SJSA1 (cell line): ENCODE measurements at places on chromosomes 4 and X. TPM values are rescaled to one million over a fixed set of nuclear protein-coding genes. Genes with fewer than 3 reads are reported as not detected.

Gene CYSLTR1
- total RNA-seq: 0.11 and 0.63 TPM in 2 replicates

Gene CXCL1
- total RNA-seq: 0.38 and 2.3 TPM in 2 replicates

Gene CYBB
- total RNA-seq: 0.24 and 0.34 TPM in 2 replicates

Gene SPANXB1
- total RNA-seq: not detected in 2 replicates

Gene KCTD8
- not detected in 2 replicates for total RNA-seq

DNA sequence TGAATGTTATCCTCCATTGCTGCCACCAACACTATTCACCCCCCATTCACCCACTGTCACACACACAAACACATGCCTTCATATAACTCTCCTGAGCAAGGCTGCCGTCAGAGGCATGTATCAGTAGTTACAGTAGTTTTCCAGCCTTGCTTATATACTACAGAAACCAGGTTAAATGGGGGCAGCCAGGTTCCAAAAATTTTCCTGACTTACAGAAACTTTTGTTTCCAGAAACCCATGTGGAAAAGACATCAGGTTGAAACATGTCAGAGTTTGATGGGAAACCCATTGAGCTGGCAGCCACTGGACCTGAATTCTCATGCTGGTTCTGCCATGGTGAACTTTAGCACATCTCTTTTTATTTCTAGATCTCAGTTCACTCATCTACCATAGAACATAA, 64.0 kb downstream of the COX18 start:
- no peaks in the 10 kb centered on the region for H3K36me3 ChIP-seq
- H3K27ac ChIP-seq: no peak overlapping the region
- DNase-seq: no peak

DNA sequence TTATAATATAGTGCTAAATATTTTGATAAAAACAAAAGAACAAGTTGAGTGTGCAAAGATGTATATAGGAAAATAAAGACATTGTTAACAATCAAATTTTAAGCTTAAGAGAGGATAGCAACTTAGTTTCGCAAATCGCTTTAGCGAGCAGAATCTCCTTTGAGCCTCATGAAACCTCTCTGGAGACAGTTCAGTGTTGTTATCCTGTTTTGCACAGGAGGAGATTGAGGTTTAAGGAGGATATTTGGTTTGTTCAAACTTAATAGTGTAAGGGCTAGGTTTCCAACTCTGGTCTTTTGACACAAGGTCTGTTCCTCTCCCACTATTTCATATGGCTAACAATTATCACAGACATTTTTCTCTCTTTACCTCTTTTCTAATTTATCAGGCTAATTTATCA, 1848.5 kb upstream of the TENM3 start:
- H3K27me3 ChIP-seq: no peaks in the 10 kb centered on the region
- DNase-seq: no peak
- H3K4me1 ChIP-seq: no peaks in the 10 kb centered on the region
- no peak overlapping the region for H3K4me3 ChIP-seq

GRCh38 chr4:89889289-89889688, 5.4 kb upstream of the MMRN1 start:
- H3K4me3 ChIP-seq: no peak overlapping the region
- H3K27ac ChIP-seq: no peak overlapping the region
- H3K27me3 ChIP-seq: peaks cover 9% of the 10 kb centered on the region; the same call in 1 of the 2 replicates
- no peak for DNase-seq
- H3K36me3 ChIP-seq: no peaks in the 10 kb centered on the region

- H3K4me3 ChIP-seq: no peak overlapping the region
- H3K27ac ChIP-seq: no peak overlapping the region
- DNase-seq: no peak
Measured at GRCh38 chr4:10366628-10367027, 90.6 kb downstream of the ZNF518B start.

DNA sequence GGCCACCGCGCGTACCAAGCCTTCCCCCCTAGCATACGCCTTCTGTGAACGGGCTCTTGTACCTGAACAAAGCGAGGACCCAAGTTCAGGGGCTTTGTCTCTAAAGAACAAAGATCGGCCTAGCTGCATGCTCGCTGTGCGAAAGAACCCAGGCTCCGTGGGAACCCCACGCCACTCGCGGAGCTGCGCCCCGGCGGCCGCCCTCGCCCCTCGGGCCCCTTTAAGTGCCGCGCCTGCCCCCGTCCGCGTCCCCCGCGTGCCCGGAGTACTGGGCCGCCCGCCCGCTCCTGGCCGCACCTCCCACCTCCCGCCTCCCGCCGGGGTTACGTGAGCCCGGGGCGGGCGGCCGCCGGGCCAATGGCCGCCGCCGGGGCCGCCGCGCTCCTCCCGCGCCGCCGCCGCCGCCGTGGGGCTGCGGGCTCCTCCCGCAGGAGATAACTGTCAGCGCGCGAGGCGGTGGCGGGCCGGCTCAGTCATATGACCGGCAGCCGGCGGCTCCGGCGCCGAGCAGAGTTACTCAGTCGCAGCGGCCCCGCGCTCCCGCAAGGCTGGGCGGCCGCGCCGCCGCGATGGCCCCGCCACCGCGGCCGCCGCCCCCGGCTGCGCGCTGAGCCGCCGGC, at the start of gene FNIP2:
FNIP2 (plus strand) TSS at position 472 of the 620 bp plus-strand sequence. CDS start 187 bp downstream, outside the sequence.
- H3K27ac ChIP-seq: peak within 1 kb of the TSS; percentile 73
- peak; percentile 74 for DNase-seq
- peaks cover 4% of the 10 kb centered on the region; the same call in 1 of the 2 replicates for H3K36me3 ChIP-seq
- peaks cover 28% of the 10 kb centered on the region for H3K4me1 ChIP-seq
- H3K4me3 ChIP-seq: peak within 1 kb of the TSS; percentile 89
